Right ventricle myocardium inferior (tissue), 1 donor: ENCODE measurements at places on chromosomes 13 and 19. TPM values are rescaled to one million over a fixed set of nuclear protein-coding genes. Genes with fewer than 3 reads are reported as not detected.

DNA sequence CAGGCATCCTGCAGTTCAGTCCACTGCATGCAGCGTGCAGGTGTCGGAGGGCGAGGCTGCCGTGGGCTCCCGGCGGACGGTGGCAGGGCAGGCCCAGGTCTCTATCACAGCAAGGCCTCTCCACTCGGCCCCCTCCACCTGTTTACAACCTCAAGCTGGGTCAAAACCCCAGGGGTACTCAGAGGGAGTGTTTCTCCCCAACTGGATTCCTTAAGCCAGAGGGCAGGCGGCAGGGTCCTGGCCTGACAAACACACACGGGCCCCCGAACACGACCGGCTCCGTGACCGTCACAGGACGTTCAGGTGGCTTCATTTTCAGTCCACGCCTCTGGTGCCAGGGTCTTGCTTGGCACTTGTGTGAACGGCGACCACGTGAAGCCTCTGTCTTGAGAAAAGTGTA lies 23.5 kb downstream of the RASA3 start:
- no peak for DNase-seq

DNA sequence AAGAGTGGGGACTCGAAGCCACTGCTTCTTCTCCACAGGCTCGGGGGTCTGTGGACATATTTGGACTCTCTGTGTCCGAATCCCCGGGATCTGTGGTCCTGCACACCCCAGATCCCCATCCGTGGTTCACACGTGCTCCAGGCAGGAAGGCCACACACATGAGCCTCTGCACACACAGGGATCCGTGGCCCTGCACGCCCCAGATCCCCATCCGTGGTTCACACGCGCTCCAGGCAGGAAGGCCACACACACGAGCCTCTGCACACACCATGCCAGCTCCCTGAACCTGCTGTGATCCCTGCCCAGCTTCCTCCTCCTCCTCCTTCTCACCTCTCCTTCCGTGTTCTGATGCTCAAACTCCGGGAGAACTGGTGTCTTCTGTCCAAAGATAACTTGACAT lies 3.1 kb downstream of the TEX29 start:
- DNase-seq: no peak

DNA sequence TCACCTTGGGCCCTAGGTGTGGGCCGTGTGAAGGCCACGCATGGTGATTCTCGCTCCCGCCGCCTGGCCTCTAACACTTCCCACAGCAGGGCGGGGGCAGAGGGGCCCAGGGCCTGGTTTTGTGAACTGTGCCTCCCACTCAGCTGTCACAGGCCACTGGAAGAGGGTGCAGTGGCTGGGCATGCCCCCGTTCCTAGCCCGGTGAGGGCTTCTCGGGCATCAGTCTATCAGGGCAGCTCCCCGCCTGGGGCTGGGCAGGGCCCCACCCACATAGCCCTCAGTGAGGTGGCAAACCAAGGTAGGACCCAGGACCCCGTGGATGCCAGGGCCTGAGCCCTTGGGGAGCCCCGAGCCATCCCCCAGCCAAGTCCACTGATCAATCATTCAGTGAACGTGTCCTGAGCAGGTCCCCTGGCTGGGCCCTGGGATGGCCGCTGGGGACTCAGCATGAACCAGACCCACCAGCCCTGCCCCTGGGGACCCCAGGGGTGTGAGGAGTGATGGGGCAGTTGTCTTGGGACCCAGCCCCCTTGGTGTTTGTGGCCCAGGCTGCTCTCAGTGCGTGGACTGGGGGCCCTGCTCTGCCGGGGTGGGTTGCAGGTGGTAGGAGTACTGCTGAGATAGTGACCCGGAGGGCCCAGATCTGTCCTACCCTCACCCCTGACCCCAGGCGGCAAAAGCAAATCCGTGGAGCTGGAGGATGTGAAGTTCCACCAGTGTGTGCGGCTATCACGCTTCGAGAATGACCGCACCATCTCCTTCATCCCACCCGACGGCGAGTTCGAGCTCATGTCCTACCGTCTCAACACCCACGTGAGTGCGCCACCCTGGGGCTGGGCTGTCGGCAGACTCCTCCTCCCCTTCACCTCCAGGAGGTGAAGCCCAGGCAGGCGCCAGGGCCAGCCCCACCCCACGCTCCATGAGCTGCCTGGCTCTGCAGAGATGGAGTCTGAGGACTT lies 29.4 kb downstream of the AP1M1 start:
- DNase-seq: no peak

The FLT3LG gene
- 4.7 TPM for total RNA-seq

The ADGRE3 gene
- 0.11 TPM for total RNA-seq

- DNase-seq: no peak
These were observed 45.7 kb downstream of the TPP2 start for GRCh38 chr13:102642475-102642874.

The TNFSF13B gene
- total RNA-seq: 2.1 TPM

GRCh38 chr19:41410336-41411054 lies 12.9 kb downstream of the BCKDHA start:
- DNase-seq: no peak

DNA sequence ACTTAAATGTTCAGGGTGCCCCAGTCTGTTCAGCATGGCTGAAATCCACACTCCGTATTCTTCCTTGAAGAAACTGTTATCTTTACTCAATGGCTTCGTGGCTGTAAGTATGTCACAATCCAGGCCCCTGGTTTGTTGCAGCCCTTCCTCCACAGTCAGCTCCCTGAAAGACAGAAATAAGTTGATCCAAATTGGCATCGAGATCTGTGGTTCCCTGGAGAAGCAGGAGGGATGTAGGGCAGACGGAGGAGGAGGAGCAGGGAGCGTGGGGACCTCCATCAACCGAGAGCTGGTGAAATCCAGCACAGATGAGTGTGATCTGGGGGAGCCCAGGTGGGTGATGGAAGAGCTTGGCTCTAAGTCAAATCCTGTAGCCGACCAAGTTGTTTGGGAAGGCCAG lies 304 bp downstream of the TSPAN16 start:
- no peak for DNase-seq

GRCh38 chr13:77810430-77810829 lies 108.2 kb downstream of the EDNRB start:
- no peak for DNase-seq

GRCh38 chr13:53357582-53357981 lies 329.0 kb downstream of the OLFM4 start:
- no peak for DNase-seq

- DNase-seq: no peak
These were observed 17.1 kb downstream of the ACTL9 start for GRCh38 chr19:8681345-8682029.

- DNase-seq: no peak
These were observed 33.1 kb downstream of the MZT1 start for GRCh38 chr13:72694314-72694713.

GRCh38 chr19:30669329-30670010 lies 297.3 kb downstream of the ZNF536 start:
- DNase-seq: peak; percentile 84

DNA sequence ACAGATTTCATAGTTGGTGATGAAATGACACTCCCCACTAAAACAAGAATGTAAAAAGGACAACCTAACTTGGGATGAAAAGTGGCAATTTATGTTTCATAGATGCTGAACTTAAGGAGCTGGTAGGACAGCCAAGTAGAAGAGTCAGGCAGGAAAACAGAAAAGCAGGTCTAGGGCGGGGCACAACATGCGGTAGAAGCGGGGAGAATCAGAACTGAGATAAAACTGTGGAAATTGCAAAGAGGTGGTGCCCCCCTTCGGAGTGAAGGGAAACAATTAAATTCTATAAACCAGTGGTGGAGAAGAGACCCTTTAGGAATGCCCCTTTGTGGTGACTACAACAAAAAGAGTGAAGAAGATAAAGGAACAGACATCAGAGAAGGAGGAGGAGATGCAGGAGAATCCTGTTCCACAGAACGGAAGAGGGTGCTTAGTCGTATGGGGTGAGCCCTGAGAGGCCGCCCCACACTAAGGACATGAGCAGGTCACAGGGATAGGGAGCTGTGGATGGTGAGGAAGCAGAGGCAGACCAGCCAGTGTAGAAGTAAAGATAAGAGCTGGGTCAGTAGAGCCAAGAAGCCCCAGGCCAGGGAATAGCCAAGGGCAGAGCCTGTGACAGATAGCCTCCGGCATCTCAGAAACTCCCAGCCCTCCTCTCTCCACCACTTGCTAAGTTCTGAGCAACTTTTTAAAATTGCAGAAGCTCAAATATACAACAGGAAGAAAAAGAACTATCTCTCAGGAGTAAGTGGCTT lies 100.3 kb upstream of the DOCK9 start:
- DNase-seq: no peak

The KIR2DL4 gene
- total RNA-seq: not detected

The MCEMP1 gene
- total RNA-seq: 1.1 TPM

- DNase-seq: no peak
These were observed 112.5 kb downstream of the COL4A1 start for GRCh38 chr13:110194451-110194850.

The ADAT3 gene
- total RNA-seq: 1.6 TPM

The CAPS gene
- 3.8 TPM for total RNA-seq

The SPTBN4 gene
- total RNA-seq: 5.1 TPM

DNA sequence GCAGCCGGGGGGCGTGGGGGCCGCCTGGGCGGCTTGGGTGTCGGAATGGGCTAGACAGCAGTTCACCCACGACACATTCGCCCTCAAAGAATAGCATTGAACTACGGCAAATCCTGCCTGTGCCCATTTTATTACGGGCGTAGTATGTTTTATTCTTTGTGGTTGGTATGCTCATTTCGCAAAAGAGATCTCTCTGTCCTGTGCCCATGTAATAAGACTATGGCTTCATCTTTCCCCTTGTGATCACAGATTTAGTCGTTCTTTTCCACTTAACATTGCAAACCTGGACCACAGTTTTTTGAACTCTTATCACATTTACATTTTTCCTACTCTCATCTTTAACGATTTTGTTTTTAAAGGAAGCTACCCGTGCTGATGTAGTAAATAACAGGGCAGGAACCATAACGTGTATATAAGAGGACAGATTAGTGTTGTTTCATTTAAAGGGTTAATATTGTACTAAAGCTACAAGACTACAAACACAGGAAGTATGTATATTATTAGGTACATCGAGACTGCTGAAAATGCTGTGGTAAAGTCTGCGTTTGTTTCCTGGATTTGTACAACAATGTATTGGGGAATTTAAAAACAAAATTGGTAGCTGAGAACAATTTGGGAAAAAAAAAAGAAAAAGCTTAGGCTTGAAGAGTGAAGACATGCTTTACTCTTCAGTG lies 3.2 kb upstream of the MYCBP2 start:
- no peak for DNase-seq

GRCh38 chr19:33890569-33890968 lies 93.9 kb downstream of the KCTD15 start:
- DNase-seq: no peak

- DNase-seq: no peak
These were observed 5.4 kb downstream of the KLK1 start for GRCh38 chr19:50817941-50818858.

The FFAR2 gene
- total RNA-seq: 0.32 TPM

DNA sequence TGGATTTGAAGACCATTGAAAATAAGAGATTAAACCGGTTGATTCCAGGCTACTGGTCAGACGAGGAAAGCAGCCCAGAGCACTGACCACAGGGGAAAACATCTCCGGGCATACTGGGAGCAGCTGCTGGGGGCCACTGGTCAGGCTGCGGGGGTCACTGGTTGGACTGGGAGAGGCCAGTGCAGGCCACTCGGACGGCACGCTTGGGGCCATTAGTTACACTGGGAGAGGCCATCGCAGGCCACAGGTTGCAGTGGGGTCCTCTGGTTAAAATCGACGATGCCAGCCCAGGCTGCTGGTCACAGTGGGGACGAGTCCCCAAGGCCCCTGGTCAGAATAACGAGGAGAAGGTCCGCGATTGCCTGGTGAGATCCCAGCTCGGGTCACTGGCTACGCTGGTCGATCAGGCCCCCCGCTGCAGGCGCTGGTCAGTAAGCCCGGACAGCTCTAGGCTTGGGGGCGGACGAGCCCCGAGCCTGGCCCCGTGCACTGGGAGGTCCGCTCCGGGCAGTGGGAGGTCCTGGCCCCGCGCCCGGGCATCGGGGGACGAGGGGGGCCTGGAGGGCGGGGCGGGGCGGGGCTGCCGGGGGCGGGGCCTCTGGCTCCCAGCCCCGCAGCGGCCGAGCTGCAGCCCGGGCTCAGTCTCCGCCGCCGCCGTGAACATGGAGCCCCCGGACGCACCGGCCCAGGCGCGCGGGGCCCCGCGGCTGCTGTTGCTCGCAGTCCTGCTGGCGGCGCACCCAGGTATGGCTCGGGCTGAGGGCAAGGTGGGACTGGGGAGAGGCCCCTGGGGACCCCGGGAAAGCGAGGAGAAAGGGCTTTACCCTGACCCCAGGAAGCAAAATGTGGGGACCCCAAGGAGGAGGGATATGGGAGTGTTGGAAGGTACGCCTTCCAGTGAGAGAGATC lies at the start of gene BCAM:
TSS of gene BCAM (plus strand) at position 641 of the 909 bp plus-strand sequence. CDS start at position 663, 22 bp downstream.
- peak; percentile 90 for DNase-seq

The ICAM4 gene
- total RNA-seq: 0.30 TPM

- peak; percentile 88 for DNase-seq
These were observed 1395.8 kb downstream of the EFNB2 start for GRCh38 chr13:105139380-105140285.

GRCh38 chr19:43553656-43554055 lies 20.7 kb downstream of the ZNF575 start:
- no peak for DNase-seq

GRCh38 chr19:54430306-54431254 lies 15.3 kb downstream of the TTYH1 start:
- no peak for DNase-seq

The ZNF580 gene
- total RNA-seq: 13.2 TPM

- DNase-seq: no peak
These were observed 178.0 kb downstream of the OXGR1 start for GRCh38 chr13:96816261-96816660.
